NCI-H82 (cell line): ENCODE measurements at places on chromosomes 11 and 22.

DNA sequence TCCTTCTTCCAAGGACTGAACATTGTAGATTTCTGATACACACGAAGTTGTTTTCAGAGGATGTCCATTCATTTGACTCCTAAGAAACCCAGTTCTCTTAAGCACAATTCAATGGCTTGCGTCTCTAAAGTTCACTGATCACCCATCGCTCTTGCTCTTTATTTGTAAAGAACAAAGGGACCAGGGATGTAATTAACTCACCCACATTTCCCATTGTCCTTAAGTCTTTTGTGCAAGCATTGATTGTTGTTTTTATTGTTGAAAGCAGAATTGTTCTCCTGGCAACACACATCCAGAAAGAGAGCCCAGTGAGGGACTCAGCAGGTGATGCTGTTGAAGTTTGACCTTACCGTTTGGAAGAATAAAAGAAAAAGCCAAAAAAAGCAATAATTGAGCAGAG is 59.2 kb downstream of the SPON1 start:
- no peak for DNase-seq

GRCh38 chr11:7967097-7967496 is 1.9 kb upstream of the NLRP10 start:
- no peak for DNase-seq

GRCh38 chr11:69298267-69299022 is 4.5 kb downstream of the MYEOV start:
- no peak for DNase-seq

DNA sequence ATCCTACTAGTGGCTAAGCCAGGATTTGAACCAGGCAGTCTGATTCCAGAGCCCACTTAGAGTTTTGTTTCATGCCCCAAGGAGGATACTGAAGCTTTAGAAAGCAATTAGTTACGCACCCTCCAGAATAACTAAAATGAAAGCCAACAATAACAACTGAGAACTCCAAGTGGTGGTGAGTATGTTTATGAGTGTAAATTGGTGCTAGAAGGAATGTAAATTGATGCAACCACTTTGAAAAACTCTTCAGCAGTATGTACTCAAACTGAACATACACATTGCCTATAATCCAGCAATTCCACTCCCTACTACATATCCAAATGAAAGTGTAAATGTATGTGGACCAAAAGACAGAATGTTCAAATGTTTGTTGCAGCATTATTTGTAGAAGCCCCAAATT is 6.7 kb upstream of the ARL14EP start:
- no peak for DNase-seq

GRCh38 chr11:1151366-1152315 is 6.1 kb upstream of the MUC5AC start:
- DNase-seq, result no peak

DNA sequence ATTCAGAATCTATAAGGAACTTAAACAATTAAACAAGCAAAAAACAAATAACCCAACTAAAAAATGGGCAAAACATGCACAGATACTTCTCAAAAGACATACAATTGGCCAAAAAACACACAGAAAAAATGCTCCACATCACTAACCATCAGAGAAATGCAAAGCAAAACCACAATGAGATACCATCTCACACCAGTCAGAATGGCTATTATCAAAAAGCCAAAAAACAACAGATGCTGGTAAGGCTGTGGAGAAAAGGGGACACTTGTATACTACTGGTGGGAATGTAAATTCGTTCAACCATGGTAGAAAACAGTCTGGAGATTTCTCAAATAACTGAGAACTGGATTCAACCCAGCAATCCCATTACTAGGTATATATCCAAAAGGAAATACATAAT is 24.8 kb downstream of the ENTHD1 start:
- DNase-seq, result no peak

GRCh38 chr11:117217141-117218084 is 14.5 kb downstream of the PCSK7 start:
- no peak for DNase-seq

DNA sequence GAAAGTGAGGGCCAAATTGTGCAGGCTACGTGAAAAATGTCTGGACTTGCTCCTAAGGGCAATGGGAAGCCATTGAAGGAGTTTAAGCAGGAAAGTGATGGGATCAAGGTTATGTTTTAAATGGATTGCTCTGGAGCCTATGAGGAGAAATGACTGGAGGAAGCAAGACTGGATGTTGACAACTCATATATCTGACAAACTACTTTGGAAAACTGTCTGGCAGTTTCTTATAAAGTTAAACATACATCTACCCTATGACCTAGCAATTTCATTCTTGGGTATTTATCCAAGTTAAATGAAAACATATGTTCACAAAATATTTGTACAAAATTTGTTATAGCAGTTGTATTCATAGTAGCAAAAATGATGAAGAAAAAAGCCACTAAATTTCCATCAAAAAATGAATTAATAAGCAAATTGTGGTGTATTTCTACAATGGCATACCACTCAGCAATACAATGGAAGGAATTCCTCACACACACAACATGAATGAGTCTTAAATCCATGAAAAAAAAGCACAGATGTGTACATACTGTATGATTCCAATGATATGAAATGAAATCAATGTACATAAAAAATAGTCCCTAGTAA is 24.1 kb downstream of the FZD4 start:
- no peak for DNase-seq

- no peak for DNase-seq
These were observed 292.5 kb downstream of the TMEM135 start for GRCh38 chr11:87330187-87330601.

DNA sequence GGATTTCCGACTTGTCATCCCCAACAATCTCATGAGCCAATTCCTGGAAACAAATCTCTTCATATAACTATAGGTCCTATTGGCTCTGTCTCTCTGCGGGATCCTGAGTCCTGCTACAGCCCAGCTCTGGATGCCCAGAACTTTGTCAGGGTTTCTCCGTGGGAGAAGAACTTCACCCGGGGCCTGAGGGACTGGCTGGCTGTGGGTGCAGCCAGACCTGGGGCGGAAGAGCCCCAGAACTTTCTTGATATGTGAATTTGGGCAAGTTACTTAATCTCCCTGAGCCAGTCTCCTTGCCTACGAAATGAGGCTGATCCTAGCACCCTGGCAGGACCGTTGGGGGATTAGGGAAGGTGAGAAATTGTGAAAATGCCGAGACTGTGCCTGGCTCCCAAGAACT is 6.6 kb upstream of the TRIM29 start:
- no peak for DNase-seq

- DNase-seq, result no peak
These were observed 217.0 kb downstream of the NAV2 start for GRCh38 chr11:19929655-19930054.

GRCh38 chr11:120086651-120087050 is 51.3 kb downstream of the TRIM29 start:
- DNase-seq, result no peak

DNA sequence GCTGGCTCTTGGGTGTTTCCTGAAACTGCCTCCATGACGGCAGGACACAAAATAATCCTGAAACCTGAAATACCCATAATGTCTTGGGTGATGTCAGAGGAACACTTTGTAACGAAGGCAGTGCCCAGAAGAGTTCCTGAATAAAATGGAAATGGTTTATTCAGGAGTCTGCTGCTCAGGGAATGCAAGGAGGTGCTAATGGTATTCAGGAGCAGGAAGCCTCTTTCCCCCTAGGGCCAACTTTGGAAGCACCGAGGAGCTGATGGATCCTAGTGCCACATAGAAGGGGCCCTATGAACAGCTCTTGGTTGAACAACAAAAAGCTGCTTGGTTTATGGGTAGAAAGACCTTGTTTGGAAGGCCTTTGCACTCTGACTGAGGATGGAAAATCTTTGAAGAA is 15.5 kb downstream of the TREH start:
- DNase-seq, result no peak

DNA sequence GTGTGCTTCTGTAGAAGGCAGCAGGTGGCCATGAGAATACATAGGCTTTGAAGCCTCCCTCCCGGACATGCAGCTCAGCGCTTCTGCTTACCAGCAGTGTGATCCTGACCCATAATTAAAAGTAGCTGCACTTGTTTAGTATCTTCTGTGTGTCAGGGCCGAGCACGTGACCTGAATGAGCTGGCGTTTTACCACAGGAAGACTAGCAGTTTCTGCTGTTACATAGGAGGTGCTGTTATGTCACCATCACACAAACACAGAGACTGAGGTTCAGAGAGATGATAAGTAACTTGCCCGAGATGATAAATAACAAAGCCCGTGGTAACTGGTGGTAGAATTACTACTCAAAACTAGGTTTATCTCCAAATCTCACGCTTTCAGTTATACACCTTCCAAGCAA is 329.5 kb downstream of the OPCML start:
- no peak for DNase-seq

DNA sequence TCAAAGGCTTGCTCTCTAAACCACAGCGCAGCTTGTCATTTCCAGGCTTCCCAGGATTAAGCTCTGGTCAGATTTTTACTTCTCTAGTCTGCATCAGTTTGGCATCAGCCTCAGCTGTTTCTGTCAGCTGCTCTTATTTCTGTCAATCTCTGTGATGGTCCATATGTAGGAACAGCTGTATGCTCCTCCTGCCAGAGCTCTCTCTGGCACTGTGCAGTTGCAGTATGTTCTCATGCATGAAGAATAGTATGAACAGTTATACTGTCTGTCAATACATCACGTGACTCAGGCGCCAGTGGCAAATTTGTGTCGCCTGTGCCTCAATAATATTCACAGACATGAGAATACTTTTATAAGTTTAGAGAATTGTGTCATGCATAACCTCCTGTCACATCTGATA is 6.7 kb downstream of the OR6M1 start:
- peak; percentile 93 for DNase-seq

DNA sequence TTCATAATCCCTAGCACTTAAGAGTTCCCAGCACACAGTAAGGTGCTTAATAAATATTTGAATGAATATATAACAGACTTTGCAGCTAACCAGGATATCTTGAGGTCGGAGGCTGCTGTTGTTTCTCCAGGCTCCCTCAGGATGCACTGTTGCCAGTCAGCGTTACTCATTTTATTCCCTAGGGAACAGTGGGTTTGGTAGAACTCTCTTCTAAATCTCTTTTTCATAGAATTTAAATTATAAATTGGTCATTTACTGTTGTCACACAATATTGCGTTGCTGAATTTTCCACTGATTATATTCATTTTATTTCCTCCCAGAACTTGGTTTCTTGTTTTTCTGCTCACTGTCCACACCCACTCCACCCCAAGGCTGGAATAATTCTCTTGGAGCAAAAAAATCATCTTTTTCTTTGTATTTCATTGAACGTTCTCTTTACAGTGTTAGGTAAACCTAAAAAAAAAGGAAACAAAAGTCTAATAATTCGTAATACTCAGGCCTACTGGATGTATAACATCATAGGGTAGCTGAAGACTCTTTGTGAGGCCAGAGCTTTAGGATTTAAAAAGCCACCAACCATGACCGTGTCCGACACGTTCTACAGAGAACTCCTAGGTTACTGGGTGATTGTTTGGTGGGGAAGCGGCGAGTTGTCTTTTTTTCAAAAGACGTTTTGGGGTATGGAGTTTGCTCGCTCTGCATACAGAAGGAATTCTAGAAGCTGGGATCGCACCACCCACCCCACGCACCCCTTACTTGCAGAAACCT is 766 bp upstream of the CAPRIN1 start:
- DNase-seq, result peak; percentile 80

GRCh38 chr11:11345099-11345498 is 8.0 kb downstream of the CSNK2A3 start:
- DNase-seq, result no peak
